ENCODE measurements at places on chromosomes 6 and 20.

- DNase-seq, result no peak
These were observed 34.3 kb downstream of the HLA-DMB start for GRCh38 chr6:32906539-32906938.

DNA sequence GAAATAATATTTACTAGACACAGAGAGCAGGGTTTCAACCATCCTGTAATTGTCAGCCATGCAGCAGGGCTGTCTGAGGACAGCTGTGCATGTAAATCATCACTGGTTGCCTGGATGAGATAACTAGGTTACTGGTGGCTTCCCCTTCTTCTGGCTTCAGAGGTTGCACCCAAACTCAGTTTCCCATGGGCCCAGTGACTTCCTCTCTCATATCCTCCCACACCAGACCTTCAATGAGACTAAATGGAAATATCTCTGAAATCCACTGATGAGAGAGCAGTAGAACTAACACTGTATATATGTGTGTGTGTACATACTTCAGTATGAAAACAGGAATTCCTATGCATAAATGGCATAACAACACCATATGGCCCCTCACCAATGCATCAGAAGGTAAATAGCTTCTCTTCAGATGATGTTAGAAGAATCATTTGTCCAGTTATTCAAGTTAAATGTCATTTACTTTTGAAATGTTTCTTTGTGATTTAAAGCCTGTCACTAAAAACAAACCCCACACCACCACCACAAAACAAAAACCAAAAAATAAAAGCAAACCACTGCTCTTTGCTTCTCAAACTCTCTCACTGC is 51.0 kb upstream of the IL20RA start:
- no peak for DNase-seq

GRCh38 chr20:32634041-32634805 is 39.5 kb downstream of the C20orf203 start:
- DNase-seq, result no peak

DNA sequence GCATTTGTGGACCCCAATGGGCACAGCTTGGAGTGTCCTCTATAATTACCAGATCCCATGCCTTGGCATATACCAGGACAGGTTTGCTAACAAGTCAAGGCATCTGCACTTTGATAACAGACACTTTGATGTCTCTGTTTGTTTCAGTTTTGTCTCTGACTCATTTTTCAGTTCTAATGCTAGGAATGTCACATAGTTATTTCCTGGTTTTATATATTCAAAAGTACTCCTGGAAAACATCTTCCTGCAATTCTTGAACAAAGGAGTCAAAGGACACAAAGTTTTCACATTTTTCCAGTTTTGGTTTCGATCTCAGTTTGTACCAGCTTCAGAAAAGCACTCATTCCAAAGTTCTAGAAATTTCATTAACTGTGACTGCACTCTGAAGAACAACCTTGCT is 188.1 kb downstream of the FOXC1 start:
- no peak for DNase-seq

- DNase-seq, result no peak
These were observed 4.4 kb downstream of the APMAP start for GRCh38 chr20:24987873-24988835.

GRCh38 chr20:41769592-41770018 is 151.4 kb upstream of the CHD6 start:
- DNase-seq, result no peak

GRCh38 chr6:139926711-139927110 is 552.3 kb upstream of the CITED2 start:
- DNase-seq, result no peak

- no peak for DNase-seq
These were observed 1.2 kb downstream of the ABHD12 start for GRCh38 chr20:25389401-25389857.

DNA sequence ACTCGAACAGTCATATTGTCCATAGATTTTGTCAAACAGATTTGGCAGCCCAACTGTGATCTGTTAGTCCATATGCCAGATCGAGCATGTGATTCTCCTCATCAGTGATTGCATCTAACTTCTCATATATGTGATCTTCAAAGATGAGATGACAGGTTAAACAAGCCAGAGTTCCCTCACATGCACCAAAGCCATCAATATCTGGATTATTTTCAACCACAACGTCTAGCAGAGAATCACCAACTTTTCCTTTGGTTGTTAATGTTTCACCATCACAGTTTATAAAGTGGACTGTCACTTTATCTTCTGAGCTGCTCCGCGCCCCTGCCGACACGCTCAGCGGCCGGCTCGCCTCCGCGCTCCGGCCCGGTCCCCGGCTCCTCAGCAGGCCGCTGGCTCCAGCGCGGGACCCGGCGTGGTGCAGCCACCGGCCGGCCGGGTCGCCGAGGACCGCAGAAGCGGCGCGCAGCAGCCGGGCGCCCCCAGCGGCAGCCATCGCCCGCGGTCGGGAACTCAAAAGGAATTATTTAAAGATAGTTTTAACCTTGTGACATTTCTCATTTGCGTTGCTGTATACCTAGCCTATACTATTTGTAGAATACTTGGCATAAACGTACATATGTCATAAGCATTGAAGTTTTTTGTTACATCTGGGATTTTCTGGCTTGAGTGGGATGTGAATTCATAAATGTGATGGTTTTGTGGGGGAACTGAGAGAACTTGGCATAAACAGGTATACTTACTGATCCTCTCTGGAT is 40.1 kb upstream of the DYNLRB1 start:
- DNase-seq, result no peak

GRCh38 chr6:87742106-87742505 is 40.1 kb upstream of the AKIRIN2 start:
- no peak for DNase-seq

DNA sequence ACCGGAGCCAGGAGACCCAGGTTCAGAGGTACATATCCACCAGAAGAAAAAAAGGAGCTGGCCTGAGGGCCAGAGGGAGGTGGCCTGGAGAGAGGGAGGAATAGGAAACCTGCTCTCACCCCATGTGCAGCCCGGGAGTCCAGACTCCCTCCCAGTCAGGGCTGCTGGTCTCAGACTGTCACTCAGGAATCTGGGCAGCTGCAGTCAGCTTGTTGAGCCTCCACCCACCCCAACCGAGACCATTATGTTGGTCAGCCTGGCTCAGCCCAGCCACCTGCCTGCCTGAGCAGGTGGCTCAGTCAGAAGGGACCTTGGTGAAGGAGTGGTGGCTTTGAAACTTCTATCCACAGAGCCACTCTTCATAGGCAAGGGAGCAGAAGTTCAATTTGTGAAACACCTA is 53.3 kb upstream of the EPB41L1 start:
- DNase-seq, result peak; percentile 70

GRCh38 chr20:51142448-51142847 is 119.5 kb upstream of the KCNG1 start:
- no peak for DNase-seq

DNA sequence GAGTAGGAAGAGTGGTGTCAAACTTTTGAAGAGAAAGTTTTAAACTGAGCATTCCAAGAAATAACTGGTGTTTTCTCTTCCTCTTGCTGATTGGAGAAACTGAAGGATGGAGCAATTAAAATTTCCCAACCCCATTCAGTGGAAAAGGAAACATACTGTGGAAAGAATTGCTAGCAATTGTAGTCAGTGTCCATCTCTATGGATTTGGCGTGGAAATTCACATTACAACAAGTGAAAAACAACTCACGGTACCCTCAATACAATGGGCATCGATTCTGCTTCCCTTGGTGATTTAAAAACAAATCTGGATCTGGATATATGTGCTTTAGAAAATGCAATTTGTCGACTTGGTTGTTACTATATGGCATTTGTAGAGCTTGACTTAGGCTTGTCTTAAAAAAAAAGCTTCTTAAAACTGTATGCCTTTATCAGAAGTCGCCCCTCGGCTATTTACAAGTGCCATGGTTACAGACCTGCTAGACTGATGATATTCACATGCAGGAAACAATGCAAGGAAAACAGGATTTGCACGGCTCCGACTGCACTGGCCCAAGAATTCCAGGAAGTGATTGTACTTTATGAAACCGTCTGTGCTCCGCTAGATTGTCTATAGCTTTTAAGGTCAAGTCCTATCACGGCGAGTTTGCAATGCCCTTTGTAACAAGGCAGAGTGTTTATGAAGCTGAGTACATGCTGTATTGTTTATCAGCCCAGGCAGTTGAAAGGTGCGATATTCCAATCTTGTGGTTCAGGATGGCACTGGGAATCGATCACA is 131.7 kb upstream of the PHACTR1 start:
- no peak for DNase-seq

DNA sequence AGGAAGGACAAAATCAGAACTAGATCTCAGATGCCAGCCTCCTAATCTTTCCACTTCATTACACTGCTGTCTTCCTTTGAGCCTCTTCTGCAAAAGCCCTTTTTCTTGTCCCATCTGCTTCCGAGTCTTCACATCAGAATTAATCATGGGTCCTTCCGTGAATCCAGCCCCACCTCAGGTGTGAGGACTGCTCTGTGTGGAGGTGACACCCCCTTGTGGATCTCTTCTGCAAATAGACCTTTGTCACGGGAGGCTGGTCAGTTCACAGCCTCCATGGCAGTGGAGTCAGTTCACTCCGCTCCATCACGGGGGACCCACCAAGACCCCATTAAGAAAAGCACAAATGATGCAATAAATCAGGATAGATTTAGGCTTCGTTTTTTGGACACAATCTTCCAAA is 171.1 kb downstream of the ADAT2 start:
- no peak for DNase-seq

- DNase-seq, result no peak
These were observed 538.5 kb downstream of the CD83 start for GRCh38 chr6:14656078-14656521.

DNA sequence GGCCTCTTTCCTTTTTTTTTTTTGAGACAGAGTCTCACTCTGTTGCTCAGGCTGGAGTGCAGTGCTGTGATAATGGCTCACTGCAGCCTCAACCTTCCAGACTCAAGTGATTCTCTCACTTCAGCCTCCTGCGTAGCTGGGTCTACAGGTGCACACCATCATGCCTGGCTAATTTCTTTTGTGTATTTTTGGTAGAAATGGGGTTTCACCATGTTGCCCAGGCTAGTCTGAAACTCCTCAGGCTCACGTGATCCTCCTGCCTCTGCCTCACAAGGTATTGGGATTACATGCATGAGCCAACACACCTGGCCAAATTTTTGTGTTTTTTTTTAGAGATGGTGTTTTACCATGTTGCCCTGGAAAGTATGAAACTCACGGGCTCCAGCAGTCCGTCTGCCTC is 29.3 kb downstream of the SRC start:
- peak; percentile 12 for DNase-seq

DNA sequence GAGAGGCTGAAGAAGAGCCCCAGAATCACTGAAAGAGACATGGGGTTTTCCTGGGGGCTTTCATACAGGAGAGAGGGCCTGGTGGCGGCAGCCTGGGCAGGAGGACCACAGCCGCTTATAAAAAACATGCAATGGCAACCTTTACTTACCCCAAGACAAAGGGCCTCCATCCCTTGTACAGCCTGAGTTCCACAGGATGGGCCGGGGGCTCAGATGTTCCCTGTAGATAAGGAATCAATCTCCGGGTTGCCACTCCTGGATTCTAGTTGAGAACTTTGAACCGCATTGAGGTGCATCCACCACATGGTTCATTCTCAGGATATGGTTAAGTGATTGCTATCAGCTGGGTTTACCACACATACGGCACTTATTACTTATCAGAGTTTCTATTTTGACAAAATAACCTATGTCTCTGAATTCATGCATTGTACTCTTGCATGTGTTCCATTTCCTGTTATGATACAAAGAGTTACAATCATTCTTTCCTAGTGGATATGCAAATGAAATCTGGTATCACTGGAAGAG is 677.6 kb downstream of the KIF16B start:
- DNase-seq, result no peak

- no peak for DNase-seq
These were observed 196.1 kb downstream of the DLL1 start for GRCh38 chr6:170094686-170095272.

- DNase-seq, result no peak
These were observed 296.5 kb downstream of the SMOC2 start for GRCh38 chr6:168737481-168737880.

DNA sequence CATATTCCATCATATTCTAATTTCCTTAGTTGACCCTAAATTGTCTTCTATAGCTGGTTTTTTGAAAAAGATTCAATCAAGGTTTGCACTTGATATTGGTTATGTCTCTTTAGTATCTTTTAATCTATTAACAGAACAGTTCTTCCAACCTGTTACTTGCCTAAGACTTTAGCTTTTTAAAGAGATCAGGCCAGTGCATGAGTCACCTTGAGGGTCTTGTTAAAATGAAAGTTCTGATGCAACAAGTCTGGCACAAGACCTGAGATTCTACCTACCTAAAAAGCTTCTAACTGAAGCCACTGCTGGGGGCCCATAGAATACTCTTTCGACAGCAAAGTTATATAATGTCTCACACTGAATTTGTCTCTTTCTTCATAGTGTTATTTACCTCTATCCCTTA is 3.2 kb downstream of the USP45 start:
- DNase-seq, result no peak

DNA sequence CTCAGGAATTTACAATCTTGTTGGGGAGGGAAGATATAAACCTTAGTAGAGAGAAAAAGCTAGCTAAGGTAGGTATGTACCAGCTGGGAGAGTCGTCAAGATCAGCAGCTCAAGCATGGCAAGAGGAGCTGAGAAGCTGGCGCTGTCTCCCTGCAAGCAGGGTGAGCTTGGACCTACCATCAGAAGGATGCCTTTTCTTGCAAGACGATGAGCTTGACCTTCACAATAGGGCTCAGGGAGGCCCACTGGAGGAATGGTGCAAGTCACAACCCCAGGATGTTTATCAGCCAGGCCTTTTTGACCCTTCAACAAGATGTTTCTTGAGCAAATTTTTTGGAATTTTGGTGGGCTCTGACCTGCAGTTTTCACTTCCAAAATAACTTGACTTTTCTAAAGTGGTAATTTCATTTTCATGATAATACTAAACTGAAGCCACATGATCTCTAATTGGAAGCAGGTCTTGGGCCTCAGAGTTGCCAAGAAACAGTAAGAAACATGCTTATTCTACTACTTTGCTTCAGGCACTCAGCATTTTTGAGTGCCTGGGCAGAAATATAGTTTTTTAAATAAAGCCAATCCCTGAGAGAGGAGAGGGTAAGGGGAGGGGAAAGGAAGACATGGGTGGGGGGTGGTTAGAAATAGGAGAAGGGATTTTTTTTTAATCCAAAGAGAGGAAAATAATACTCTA is 258.1 kb downstream of the CLIC5 start:
- DNase-seq, result no peak

All from left colon (tissue), 2 donors.